Anterior cingulate cortex (tissue), 58 donors: ENCODE measurements at places on chromosomes 6 and 20.

GRCh38 chr6:11683871-11684270, 94.7 kb downstream of the ADTRP start:
- no peak for DNase-seq

DNA sequence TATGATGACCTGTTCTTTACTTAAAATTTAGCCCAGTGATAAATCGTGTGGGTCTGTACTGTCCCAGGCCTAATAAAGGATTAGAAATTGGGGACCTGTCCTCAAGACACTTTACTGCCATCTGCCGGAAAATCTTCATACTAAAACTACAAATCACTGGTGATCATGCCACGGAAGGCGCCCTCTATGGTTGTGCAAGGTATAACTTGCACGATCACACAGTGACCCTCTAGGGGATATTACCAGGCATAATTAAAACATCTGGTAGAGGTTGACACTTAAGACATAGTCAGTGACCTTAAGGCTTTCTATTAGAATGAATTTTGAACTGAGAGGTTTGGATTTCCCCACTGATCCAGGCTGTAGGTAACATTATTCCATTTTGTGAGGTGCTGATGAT, 172.6 kb downstream of the BMP2 start:
- no peak for DNase-seq

DNA sequence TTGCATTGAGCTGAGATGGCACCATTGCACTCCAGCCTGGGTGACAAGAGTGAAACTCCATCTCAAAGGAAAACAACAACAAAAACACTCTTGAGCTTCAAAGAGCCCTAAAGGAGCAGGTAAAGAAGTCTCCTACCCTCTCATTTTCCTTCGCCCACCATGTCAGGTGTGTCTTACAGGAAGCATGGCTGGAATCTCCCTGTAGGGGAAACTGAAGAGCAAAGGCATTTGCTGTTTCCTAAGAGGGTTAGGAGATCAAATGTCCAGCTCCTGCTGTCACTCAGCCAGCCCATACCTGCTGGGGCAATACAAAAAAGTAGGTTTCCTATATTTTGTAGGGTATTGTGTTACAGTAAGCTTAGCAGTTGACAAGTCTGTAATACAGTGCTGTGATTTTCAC, 43.3 kb downstream of the SPATA2 start:
- DNase-seq = no peak

DNA sequence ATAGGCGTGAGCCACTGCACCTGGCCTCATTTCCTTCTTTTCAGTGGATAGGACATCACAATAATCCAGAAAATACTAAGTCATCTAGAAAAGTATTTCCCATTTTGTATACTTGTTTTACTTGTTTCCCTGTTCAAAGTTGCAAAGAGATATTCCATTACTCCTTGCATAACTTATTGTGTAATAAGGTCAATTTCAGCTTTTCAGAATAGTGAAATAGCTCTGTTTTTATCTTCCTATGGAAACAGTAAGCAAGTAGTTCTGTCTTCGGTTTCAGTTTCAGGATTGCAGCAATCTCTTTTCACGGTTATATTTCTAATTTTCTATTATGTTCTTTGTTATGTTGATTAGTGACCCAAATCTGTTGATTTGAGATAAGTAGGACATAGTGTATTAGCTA, 6.0 kb downstream of the STX11 start:
- DNase-seq = no peak

DNA sequence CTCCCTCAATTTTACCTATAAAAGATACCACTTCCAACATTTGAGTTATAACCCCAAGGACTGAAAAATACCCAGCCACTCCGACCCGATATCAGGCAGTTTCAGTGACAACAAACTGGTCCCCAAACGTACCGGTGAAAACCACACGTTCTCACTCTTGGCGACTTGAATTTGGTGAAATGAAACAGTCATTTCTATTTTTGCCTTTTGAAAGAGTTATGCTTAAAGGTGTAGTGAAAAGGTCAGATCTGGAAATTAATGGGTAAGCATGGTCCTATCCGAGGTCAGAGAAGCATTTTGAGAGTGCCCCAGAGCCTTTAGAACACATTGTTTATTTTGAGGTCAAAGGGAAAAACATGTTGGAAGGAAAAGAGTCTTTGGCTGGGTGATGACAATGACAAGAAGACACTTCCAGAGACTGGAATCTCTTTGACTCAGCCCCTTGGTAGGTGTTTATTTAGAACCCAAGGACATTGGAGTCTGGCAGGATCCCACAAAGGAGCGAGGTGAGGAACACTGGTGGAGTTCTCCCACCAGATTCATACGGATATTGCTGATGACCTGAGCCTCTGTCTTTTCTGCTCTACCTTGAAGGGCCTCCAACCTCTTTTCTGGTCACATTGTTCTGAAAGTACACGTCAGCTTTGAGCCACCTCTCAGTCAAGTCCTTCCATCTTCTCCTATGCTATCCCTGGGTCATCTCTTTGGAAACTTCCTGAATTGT, 235.0 kb downstream of the GMPR start:
- DNase-seq = no peak

GRCh38 chr6:12182676-12183075, 107.5 kb upstream of the EDN1 start:
- no peak for DNase-seq
